Caco-2 (cell line): ENCODE measurements at places on chromosomes 16 and 17.

GRCh38 chr16:85838381-85838780, 38.9 kb downstream of the COX4I1 start:
- DNase-seq: no peak

GRCh38 chr16:66662445-66663194, 33.9 kb downstream of the CMTM4 start:
- peak; percentile 38 for DNase-seq

DNA sequence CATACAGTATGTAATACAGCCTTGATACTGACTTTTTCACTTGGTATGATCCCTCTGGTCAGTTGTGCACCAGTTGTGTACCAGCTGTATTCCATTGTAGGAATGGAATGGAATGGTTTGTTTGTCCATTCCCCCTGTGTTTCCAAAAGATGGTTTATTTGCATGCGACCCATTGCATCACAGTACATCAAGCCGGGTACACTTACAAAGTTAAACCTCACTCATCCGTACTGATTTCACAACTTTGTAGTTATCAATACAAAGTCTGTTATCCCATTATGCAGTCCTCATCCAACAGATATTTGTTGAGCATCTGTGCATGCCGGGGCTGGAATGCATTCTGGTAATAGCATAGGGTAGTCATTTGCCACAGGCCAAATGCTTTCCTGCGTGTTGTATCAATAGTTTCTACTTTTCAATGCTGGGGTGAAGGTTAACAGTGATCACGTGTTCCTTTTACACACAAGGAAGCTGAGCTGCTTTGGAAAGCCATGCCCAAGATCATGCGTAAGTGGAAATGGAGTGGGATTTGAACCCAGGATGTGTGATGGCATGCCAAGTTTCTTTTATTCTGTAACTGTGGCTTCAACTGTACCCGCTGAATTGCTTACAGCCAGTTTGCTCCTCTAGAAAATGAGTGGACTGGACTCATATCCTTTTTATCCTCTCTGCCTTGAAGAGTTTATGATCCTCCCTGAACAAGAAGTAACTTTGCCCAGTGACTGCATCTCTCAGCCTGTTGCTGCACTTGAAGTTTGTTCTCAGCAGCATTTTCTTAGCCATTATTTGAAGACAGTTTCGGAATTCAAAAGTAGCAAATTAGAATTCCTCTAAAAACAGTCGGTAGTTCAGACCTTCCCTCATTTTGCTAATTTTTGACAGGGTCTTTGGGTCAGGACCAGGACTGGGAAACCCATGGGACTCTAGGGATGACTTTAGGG, 228.5 kb downstream of the CCDC182 start:
- no peak for DNase-seq

DNA sequence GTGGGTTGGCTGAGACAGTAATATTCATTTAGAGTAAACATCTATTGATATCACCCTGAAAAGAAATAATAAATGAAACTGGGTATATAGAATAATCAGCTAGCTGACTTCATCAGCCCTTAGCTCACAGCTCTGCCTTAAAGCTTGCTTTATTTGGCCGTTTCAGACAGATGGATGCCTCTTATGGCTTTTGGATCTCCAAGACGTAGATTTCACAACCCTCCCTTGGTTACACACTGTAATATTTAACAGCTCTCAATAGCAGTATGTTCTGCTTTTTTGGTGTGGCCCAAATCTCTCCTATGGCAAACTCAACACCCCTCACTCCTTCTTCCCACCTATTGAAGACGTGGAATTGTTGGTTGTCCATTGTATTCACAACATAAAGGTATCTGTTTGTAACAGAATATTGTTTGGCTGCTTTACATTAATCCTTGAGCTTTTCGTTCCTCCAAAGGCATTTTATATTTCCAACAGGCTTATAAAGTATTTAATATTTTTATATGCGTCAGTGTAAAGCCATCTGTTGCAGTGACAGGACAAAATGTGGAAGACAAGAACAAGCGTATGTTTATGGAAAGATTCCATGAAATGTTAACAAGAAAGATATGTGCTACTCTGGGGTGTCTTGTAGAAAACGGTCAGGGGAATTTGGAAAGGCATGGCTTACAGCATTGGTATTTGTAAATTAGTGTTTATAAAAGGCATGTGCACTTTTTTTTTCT, 837.0 kb upstream of the RBFOX1 start:
- DNase-seq: no peak

DNA sequence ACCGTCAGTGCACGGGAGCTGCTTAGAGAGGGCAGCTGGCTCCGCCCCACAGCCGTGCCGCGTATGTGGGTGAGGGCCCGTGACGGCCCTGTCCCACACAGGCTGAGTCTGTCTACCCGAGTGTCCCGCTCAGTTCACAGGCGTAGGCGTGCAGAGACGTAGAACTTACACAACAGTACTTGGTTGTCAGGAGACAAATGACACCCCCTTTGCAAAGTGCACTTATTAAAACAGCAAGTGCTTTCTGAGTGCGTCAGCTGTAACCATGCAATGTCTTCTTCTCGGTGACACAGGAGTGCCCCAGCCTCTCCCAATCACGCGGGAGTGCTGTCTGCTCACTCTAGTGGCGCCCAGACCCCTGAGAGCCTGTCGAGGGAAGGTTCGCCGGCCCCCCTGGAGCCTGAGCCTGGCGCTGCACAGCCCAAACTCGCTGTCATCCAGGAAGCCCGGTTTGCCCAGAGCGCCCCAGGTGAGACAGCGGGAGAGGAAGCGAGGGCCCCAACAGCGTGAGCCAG, 64.2 kb downstream of the FOXK2 start:
- DNase-seq: no peak

DNA sequence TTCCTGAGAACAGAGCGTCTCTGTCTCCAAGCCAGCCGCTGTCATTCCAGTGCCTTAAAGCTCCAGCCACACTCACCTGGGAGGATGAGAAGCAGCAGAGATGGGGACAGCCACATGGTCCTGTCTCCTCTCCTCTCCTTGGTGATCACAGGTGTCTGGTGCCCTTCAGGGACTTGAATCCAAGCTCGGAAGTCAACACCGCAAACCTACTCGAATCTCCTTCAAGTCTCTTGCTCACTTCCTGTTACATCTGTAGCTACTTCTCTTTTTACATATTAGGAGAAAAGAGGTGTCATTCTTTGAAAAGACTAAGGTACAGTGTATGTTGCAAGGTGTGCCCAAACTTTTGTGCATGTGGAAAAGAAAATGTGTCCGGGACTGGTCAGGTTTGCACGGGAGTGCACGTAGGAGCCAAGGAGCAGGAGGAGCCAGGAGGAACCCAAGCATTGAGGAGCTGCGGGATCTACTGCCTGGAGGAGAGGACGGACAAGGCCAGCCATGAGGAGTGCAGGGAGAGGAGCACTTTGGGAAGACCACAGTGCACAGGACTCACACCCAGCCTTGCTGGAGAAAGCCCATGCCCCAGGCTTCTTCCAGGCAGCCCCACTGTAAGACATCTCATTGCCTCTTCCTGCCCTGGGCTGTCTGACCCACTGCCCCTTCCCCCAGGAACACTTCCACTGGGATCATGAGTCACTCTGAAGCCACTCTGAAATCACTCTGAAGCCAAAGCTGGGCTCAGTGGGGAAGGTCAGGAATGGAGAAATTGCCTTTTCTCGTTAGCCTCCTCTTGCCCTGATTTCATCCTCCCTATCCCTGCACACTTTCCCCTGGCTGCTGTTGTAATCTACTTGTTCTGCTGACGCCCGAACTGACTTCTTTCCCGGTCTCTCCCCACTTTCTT, at the start of gene CD300LD:
TSS of gene CD300LD (minus strand) at position 197 of the 904 bp plus-strand sequence. CDS start at position 116, 81 bp downstream.
- no peak for DNase-seq

DNA sequence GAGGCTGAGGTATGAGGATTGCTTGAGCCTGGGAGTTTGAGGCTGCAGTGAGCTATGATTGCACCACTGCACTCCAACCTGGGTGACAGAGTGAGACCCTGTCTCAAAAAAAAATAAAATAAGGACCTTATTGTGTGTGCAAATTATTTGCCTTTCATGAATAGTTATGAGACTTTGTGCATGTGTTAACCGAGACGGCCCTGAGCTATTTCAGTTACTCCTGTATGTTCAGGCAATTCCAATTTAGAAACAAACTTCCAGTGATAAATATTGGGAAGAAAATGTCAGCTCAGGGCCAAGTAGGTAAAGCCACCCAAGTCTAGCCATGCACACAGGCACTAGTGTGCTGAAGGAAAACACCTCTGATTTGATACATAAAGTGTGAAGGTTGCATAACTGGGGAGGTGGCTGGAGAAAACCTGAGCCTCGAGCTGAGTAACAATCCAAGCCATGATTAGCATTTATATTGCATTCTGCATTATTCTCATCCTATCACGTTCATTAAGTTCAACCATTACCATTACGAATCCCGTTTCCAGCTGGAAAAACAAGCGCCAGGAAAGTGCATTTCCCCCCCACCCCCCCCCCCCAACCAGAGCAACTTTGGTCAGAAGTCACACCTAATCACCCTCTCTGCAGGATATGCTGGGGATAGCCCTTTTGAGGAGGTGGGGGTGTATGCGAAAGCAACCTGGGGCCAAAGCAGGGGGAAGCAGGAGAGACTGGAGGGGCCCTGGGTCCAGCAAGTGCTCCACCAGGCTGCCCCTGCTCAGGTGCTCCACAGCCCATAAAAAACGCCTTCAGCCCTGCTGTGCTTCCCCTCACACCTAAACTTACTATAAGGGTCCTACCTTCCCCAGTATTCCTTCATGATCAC, 18.6 kb upstream of the ENDOV start:
- DNase-seq: no peak

GRCh38 chr17:40558890-40559563, 6.2 kb downstream of the CCR7 start:
- no peak for DNase-seq

DNA sequence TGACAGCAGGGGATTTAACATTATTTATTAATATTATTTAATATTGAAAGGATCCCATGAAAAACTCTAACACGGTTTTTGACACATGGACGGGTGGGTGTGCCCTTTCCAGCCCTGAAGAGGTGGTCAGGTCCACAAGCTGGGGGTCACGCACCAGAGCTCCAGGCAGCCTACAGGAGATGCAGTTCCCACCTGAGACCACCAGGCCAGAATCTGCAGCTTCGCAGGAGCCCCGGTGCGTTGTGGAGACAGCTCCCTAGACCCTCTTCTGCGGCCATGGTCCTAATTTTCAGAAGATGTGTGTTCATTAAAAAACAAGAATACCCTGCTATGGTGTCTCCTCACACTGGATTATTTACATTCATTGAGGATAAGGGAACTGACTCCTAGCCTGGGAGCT, 331.1 kb downstream of the C16orf95 start:
- no peak for DNase-seq

DNA sequence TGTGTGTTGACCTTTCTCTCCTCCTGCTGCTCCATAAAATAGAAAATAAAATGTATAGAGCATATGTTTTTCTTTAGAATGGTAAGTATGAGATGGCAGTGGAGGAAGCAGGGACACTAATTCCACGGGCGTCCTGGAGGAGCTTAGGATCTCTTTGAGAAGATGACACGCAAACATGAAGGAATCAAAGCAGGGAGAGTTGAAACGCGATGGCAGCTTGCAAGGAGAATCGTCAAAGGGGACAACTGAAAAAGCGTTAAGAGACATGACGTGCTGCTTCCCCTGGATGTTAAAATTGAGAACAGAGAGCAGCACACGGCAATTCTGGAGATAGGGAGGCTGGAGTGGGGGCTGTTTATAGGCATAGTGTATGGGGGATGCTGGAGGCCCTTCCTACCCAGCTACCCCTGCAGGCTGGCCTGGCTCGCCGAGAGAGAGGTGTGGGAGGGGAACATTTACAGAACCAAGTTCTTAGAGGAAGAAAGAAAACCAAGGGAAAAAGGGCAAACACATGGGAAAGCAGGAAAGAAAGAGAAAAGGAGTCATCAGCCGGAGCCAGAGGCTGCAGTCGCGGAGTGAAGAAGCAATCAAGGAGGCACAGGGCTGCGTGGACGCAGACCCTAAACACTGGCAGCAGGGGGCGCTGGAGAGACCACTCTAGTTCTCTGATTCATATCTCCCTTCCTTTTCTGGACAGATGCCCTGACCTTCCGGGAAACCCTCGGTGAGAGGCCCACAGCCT, 55.8 kb downstream of the MYH13 start:
- DNase-seq: peak; percentile 21

DNA sequence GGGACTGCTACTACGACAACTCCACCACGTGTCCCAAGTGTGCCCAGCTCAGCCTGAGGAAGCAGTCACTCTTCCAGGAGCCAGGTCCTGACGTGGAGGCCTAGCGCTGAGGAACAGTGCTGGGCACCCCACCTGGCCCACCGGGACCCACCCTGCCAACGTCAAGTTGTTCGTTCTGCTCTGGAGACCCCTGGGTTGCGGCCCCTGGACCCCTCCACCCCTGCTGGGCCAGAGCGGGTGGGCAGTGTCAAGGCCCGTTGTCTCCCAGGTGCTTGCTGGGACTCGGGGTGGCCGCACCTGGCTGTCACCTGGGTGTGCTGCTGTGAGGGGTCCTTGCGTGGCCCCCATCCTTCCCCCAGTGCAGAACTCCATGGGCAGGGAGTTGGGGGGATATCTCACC, 34.4 kb downstream of the CDRT15L2 start:
- no peak for DNase-seq

GRCh38 chr17:18124345-18125126, 16.0 kb downstream of the MYO15A start:
- DNase-seq: no peak

- DNase-seq: no peak
Measured at GRCh38 chr17:68288375-68288774, 2.6 kb downstream of the SLC16A6 start.

DNA sequence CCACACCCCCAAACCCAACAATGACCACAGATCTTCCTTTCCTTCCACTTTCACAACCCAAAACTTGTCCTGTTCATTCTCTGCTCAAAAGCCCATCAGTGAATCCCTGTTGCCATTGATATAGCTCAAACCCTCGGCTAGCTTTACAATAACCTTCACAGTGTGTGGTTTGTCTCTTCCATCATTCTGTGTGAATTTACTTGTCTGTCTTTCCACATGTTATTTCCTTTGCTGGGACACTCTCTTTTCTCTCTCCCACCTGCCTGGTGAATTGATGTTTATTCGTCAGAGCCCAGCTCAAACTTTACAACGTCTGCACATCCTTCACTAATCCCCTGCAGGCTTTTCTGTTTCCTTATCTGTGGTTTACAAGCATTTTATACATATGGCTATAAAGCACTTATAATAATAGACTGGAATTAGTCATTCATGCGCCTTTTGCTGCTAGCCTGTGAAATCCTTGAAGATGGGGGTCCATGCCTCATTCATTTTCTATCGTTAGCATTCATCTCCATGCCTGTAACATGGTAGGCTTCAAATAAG, 114.4 kb downstream of the CDH13 start:
- DNase-seq: no peak

DNA sequence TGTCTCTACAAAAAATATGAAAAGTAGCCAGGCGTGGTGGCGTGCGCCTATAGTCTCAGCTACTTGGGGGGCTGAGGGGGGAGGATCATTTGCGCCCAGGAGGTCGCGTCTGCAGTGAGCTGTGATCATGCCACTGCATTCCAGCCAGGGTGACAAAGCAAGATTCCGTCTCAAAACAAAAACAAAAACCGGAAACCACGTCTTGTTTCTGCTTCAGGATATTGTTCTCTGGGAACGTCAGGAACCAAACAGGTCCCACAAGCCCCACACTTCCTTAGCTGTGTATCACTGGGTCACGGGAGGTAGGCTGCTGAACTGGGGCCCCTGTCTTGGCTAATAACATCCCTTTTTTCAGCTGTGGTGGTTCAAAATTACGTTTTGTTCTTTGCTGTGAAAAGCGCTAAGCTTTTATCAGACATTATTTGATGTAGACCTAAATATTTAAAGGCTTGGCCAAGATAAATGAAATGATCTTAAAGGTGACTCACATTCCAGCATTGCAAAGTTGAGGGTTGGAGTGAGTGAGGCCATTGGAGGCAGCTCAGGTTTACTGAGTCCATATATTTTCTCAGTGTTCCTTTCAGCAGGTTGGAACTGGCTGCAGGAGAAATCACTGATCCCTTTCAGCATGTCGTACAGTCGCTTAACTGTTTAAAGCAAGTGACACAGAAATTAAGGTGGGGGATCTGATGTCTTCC, 16.4 kb upstream of the SEC14L1 start:
- DNase-seq: no peak
